ENCODE measurements at places on chromosomes 7 and 10. TPM values are rescaled to one million over a fixed set of nuclear protein-coding genes. Genes with fewer than 3 reads are reported as not detected.

DNA sequence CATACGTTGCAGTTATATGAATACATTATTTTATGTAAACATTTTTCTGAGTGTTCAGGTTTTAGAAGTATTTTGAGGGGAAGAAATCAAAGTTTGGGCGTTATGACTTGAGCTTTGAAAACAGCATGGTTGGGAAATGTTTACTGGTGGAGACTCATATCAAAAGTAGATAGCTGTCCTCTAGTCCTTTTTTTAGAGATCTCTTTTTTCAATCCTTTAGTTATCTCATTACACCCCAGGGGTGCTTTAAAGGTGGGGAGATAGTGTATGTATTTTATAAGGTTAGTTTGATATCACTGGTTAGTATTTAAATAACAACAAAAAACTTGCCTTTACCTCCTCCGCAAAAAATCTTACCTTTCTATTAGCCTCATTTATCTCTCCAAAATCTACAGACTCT is 2.3 kb downstream of the DMTF1 start:
- DNase-seq: no peak

Gene FGFR2
- total RNA-seq: 13.8 TPM

DNA sequence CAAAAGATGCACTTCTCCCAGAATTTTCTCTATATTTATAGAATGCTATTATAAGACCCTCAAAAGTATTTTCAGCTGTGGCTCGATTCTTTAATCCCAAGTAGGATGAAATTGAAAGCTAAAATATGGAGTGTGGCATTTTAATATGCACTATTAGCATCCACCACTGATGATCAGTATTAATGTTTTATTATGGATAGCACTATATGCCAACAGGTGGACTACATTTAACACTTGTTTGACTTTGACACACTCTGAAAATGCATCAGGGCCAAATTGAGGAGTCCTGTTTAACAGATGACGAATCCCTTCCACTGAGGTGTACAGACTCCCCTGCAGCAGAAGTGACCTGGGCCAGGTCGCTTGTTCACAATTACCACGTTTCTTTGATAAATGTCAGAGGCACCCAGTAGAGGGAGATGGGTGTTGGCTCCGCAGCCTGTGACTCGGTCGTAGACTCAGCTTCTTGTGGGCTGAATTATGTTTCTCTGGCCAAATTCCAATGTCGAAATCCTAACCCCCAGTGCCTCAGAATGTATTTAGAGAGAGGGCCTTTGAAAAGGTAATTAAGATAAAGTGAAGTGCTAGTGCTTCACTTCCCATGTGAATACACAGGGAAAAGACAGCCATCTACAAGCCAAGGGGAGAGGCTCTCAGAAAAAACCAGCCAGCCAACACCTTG is 48.1 kb downstream of the WIPF3 start:
- no peak for DNase-seq

DNA sequence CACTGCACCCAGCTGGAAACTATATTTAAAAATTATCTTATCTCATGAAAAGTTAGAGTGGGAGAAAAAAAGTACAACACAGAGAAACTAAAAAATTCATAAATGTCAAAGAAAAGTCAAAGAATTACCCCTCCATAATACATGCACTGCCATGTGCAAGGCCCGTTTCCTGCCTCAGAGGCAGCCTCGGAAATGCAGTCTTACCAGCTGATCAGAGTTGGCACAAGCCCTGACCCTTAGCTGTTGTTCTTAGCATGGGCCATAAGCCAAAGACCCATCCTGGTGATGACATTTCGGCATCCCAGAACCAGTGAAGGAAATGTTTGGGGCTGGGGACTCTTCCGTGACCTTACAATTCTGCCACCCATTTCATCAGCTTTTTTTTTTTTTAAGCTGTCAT is 21.6 kb downstream of the RBM48 start:
- DNase-seq: no peak

Gene TLX1
- not detected for total RNA-seq

GRCh38 chr7:12493863-12494686 is 76.4 kb upstream of the SCIN start:
- peak; percentile 53 for DNase-seq

DNA sequence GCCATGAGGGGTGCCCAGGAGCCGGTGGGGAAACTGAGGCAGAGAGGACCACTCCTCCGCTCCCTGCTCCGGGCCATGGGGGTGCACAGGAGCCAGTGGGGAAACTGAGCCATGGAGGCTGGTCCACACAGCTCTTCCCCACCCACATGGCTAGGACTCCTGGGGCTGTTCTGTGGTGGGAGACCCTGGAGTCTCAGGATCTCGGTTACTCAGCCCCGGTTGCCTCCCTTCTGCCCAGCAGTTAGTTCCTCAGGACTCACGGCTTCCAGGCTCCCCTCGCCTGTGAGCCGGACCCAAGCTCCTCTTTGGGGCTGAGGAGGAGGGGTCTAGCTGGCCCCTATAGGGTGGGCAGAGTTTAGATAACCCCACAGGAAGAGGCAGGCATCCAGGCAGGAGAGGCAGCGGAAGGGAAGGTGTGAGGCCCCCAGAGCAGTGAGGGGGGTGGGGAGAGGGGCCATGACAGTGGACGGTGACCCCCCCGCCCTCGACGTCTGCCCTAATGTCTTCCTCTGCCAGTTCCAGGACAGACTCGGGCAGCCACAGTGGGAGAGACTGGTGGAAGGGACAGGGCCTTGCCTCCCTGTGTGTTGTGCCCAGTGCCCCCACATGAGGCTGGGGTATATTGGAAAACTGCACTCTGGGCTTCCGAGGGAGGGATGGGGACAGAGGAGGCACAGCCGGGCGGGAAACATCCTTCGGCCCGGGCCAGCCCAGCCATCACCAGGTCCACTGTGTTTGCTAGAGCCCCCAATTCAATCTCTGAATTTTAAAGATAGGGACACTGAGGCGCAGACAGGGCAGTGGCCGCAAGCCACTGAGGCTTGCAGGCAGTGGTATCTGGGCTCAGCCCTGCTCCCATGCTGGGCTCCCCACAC is 4.3 kb downstream of the ELFN1 start:
- DNase-seq: peak; percentile 82

Gene CYP17A1
- not detected for total RNA-seq

DNA sequence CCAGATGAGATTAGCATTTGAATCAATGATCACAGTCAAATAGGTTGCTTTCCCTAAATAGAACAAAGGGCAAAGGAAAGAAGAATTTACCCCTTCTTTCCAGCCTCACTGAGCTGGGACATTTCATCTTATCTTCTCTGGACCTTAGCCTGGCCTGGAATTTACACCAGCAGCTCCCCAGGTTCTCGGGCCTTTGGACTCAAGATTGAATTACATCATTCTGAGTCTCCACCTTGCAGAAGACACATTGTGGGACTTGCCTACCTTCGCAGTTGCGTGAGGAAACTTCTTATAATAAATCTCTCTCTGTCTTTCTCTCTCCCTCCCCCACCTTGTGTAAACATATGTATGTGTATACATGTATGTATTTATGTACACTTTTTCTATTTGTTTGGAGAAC is 732.4 kb downstream of the IPMK start:
- DNase-seq: no peak

Gene SFXN3
- 106 TPM for total RNA-seq

GRCh38 chr10:70694418-70695141 is 22.3 kb downstream of the ADAMTS14 start:
- no peak for DNase-seq

DNA sequence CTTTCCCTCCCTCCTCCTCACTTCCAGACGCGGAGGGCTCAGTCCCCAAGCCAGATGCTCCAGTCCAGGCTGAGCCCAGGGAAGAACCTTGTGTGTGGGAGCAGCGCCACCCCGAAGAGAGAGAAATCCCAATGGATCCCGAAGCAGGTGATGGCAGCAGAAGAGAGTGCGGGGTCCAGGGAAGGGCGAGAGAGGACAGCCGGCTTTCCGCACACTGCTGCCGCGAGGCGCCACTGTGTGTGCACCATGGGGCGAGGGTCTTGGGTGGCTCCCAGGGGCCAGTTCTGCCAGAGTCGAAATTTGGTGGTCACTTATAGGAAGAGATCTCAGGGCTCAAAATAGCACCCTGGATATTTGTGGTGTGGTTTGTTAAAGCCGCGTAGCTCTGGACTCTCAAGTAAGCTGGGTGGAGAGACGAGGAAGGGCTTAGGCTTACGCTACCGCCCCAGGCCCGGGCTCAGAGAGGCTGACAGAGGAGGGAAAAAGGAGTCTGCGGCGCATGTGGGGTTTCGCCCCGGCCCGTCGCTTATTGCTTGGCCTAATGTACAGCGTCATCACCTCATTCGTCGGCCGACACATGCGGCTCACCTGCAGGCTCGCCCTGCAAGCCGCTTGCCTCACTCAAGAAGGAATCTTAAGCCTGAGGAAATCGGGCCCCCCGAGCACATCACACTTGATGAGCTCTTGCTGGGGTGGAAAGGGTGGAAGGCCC is 12.1 kb downstream of the ZNF282 start:
- peak; percentile 66 for DNase-seq

DNA sequence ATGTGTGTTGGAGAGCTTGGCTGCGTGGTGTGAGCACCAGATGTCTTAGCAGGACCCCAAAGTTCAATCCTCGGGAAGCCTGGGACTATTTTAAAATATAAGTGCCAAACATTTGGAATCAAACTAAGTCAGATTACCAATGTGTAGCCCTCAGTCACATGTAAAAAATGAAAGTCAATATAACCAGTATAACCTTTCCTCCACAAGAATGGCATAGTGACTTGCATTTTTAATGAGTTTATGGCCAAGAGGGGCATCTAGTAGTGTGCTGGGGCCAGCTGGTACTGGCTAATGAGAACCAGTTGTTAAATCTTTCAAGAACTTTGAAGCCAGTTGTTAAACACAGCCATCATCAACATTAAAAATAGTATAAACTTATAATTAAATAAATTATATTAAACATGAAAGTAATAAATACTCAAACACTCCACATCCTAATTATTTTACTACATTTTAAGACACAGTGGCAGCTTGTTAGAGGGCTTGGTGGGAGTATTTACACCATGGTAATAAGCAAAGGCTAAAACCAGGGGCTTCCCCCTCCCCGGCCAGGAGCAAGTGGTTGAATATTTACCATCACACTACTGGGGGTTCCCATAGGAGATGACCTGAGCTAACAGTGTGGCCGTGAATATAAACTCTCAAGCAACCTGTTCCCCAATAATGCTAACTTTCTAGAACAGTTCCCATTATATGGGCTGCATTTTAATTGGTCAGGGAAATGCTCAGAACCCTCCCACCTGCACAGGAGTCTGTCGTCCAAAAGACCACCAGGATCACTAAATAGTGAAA is 7.9 kb upstream of the FAM170B start:
- DNase-seq: no peak

Gene SPDYE6
- total RNA-seq: not detected

- no peak for DNase-seq
These were observed 131.9 kb downstream of the TMEM26 start for GRCh38 chr10:61321041-61321857.

DNA sequence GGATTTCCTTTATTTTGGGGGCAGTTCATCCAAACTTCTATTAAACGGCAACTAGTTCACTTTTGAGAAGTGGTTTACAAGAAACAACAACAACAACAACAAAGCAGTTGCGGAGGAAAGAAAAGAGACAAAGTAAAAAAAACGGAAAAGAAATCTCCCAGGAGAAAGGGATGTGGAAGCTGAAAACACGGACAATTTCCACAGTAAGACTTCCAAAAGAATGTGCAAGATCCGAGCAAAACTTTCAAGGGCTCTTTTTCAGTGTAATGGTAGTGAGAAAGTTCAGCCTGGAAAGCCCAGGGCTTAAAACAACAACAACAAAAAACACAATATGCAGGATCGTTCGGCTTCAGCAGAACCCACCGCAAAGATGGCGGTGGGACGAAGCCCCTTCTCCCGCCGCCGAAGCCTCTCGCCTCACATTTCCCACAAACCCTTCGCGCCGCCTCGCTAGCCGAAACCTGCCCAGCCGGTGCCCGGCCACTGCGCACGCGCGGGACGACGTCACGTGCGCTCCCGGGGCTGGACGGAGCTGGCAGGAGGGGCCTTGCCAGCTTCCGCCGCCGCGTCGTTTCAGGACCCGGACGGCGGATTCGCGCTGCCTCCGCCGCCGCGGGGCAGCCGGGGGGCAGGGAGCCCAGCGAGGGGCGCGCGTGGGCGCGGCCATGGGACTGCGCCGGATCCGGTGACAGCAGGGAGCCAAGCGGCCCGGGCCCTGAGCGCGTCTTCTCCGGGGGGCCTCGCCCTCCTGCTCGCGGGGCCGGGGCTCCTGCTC is at the start of gene TNKS2:
Gene TNKS2 (plus strand): TSS at position 553 of the 775 bp plus-strand sequence. CDS start 265 bp downstream, outside the sequence.
- DNase-seq: peak; percentile 98

DNA sequence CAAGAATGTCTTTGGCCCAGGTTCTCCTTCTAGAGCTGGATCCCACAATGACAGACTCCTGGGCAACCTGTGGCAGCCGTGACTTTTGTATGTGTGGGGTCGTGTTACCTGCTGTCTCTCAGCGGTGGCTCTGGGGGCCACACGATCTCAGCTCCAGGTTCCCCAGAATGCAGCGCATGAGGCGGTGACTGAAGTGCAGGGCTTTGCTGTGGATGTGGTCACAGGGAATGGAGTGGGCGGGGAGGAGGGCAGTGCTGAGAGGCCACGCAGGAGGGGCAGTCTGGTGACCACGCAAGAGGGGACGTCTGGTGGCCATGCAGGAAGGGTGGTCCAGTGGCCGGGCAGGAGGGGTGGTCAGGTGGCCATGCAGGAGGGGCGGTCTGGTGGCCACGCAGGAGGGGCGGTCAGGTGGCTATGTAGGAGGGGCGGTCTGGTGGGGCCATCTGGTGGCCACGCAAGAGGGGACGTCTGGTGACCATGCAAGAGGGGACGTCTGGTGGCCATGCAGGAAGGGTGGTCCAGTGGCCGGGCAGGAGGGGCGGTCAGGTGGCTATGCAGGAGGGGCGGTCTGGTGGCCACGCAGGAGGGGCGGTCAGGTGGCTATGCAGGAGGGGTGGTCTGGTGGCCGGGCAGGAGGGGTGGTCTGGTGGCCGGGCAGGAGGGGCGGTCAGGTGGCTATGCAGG is 112.7 kb downstream of the ACTR3B start:
- DNase-seq: peak; percentile 57

- DNase-seq: peak; percentile 86
These were observed 5.8 kb downstream of the AEBP1 start for GRCh38 chr7:44109991-44110390.

Measured in osteoblast (primary cell).